G401 (cell line): ENCODE measurements at places on chromosomes 16 and 17.

GRCh38 chr17:43702637-43703036, 40.9 kb upstream of the MEOX1 start:
- DNase-seq: no peak

GRCh38 chr17:17493249-17493985, 2.8 kb downstream of the RASD1 start:
- DNase-seq: no peak

DNA sequence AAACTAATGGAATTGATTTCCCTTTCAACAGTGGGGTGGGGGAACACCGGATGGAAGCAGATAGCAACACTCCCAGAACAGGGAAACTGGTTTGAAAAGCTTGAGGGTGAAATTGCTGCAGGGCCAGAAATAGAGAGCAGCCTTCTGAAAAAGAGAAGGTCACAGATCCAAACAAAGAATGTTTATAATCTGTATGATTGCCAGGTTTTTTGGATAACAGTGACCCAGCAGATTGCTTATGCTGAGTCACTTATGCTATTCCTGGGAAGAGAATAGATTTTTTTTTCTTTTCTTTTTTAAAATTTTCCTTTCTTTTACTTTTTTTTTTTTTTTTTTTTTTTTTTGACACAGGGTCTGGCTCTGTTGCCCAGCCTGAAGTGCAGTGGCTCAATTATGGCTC, 641.3 kb downstream of the KCNJ2 start:
- DNase-seq: no peak

GRCh38 chr16:9625122-9625521, 533.7 kb downstream of the HAPSTR1 start:
- no peak for DNase-seq

- peak; percentile 33 for DNase-seq
Observed at GRCh38 chr16:85473909-85474620, 139.1 kb upstream of the GSE1 start.

DNA sequence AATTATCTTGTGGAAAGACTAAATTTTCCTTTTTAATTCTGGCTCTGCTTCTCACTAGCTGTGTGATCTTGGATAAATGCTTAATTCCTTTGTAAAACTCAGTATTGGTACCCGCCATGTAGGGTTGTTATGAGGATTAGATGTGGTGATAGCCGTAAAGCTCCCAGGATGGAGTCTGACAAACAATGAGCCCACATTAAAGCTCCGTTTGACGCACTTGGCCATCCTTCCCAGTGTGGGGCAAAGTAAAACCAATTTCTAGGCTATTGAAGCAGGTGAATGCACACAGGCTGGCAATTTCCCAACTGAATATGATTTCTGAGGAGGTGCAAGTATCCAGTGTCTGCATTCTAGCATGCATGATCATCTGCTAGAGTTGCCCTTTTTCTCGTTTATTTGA, 123.6 kb downstream of the MRTFB start:
- no peak for DNase-seq

GRCh38 chr17:55717898-55718735, 4.5 kb downstream of the TMEM100 start:
- peak; percentile 48 for DNase-seq
